Activated T-cell treated with anti-CD3 and anti-CD28 coated beads for 4 hours (primary cell): ENCODE measurements at places on chromosomes 2 and 18.

DNA sequence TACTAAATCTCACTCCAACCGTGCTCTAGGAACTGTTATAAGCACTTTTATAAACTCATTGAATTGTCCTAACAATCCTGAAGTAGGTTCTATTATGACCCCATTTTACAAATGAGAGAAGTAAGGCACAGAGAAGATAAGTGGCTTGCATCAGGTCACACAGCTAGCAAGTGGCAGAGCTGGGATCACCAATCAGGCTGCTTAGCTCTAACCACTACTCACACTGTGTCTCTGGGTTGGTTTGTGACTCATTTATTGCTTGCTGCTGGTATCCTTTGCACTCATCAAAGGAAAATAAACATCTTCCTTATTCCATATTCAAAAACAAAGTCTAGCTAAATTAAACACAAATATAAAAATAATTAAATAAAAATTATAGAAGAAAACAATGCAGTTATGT lies 42.5 kb upstream of the IL1R2 start:
- DNase-seq, result no peak

DNA sequence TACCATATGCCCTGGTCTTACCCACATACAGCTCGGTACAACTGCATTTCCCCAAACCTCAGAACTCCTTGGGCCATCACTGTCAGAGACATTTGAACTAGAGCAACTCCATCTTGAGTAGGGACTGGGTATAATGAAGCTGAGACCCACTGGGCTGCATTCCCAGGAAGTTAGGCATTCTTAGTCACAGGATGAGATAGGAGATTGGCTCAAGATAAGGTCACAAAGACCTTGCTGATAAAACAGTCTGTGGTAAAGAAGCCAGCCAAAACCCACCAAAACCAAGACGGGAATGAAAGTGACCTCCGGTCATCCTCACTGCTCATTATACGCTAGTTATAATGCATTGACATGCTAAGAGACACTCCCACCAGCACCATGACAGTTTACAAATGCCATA lies 131.3 kb downstream of the PIK3C3 start:
- no peak for DNase-seq

GRCh38 chr2:73114273-73114867 lies 1.6 kb upstream of the RAB11FIP5 start:
- DNase-seq, result no peak

- DNase-seq, result no peak
Measured at GRCh38 chr2:2795438-2796091, 464.5 kb upstream of the MYT1L start.
